ENCODE measurements at places on chromosomes 6 and 20. TPM values are rescaled to one million over a fixed set of nuclear protein-coding genes. Genes with fewer than 3 reads are reported as not detected.

The SLC13A3 gene
- polyA plus RNA-seq: 4.7 TPM

The COL12A1 gene
- 350 TPM for polyA plus RNA-seq

The SNAI1 gene
- polyA plus RNA-seq: 6.0 TPM

The ZSCAN23 gene
- 5.3 TPM for polyA plus RNA-seq

- DNase-seq: no peak
These were observed 3.5 kb downstream of the SCML4 start for GRCh38 chr6:107820338-107821261.

DNA sequence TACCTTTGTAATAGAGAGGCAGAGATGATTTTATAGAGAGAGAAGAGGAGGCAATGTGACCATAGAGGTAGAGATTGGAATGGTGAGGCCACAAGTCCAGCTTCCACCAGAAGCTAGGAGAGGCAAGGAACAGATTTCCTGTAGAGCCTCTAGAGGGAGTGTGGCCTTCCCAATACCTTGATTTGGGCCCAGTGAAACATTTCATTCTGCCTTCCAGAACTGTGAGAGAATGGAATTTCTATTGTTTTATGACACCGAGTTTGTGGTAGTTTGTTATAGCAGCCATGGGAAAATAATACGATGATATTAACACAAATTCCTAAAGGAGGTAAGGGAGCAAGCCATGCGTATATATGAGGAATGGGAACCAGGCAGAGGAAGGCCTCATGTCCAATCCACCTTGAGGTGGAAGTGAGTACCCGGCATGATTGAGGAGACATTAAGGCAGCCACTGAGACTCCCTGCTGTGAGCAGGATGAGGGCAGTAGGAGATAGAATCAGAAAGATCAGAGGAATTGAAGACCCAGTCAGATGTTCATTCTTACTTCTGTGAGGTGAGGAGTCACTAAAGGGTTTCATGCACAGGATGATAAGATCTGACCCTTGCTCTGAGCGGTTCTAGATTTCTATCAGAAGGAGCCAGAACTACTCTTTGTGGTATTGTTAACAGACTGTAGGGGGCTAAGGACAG lies 636.3 kb upstream of the IMPG1 start:
- DNase-seq: no peak

- peak; percentile 78 for DNase-seq
These were observed 12.9 kb downstream of the PARD6B start for GRCh38 chr20:50744143-50744792.

- no peak for DNase-seq
These were observed 215.9 kb upstream of the TCF21 start for GRCh38 chr6:133673056-133673455.

GRCh38 chr6:77456531-77457248 lies 6.6 kb downstream of the HTR1B start:
- DNase-seq: peak; percentile 93

GRCh38 chr20:55880361-55880760 lies 125.0 kb downstream of the CBLN4 start:
- no peak for DNase-seq

GRCh38 chr6:13355043-13355945 lies 27.0 kb upstream of the TBC1D7 start:
- DNase-seq: peak; percentile 40

DNA sequence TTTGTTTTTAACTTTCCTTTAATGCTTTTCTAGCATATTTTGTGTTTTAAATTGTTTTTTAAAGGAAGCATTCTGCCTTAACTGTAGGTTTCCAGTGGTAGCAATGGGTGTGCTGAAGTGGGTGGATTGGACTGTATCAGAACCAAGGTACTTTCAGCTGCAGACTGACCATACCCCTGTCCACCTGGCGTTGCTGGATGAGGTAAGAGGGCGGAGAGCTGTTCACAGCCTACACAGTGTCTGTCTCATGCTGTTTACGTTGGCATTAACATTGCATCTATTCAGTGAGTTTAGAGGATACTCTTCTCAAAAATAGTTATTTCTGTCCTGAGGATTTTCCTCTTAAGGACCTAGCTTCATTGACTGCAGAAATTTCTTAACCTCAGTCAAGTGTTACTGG lies 11.9 kb downstream of the NELFCD start:
- DNase-seq: no peak

GRCh38 chr6:11362564-11362963 lies 130.1 kb upstream of the NEDD9 start:
- DNase-seq: no peak

GRCh38 chr6:25343984-25344383 lies 64.8 kb downstream of the CARMIL1 start:
- DNase-seq: no peak

DNA sequence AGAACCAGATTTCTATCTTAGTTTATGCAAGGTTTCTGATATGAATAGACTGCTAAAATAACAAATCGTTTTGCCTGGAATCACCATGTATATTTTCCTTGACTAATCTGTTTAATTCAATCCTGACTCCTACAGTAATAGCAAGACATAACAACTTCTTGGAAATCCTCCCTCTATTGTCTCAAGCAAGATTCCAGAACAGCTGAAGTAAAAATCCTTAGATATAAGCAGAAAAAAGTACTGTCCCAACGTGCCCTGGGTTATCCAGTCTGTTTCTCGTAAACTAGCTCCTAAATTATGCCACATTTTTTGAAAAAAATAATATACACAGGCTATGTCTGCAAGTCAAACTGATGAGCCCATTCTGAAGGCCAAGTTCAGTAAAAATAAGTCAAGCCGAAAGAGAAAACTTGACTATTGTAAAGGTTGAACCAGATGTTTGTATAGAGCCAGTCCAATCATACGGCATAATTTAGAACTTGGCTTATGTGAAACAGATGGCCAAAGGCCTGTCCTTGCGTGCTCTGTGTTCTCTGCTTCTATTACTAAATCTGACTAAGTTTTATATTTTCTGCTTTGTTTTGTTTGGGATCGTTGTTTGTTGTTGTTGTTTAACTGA lies 341.6 kb upstream of the NRSN1 start:
- DNase-seq: peak; percentile 48

GRCh38 chr6:138493413-138493812 lies 5.9 kb downstream of the NHSL1 start:
- peak; percentile 74 for DNase-seq

- DNase-seq: no peak
These were observed 36.3 kb upstream of the ADGRG6 start for GRCh38 chr6:142265476-142265875.

GRCh38 chr6:4374216-4374615 lies 238.8 kb upstream of the ECI2 start:
- no peak for DNase-seq

GRCh38 chr6:79413562-79414002 lies 123.6 kb downstream of the LCA5 start:
- peak; percentile 46 for DNase-seq

DNA sequence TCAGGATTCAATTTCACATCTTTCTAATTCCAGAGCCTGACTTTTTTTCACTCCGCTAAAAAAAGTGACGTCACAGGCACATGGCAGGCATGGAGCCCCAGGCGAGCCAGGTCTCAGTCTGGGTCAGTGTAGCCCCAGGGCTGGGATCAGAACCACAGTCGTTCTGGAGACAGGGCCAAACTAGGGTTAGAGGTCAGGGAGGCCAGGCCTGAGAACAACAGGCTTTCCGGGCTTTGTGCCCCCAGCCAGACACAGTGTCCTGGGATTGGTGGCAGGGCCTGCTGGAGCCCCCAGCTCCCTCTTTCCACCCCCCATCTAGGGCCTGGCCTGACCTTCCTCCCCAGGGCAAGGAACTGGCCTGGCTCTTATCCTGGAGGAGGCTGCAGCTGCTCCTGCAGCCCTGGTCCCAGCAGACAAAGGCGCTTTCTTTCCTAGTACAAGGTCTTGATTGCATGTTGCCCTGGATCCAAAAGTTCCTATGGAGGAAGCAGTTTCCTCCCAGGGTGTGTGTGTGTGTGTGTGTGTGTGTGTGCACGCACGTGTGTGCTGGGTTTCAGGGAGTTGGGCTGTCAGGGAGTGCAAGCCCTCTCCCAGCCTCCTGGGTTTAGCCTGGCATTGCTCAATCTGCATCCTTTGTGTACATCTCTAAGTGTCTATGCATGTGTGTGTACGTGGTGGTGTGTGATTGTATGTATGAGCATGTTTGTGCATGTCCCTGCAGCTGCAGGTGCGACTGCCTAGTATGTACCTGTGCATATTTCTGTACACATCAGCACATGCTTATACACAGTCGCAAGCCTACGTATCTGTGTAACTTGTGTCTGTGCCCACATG lies 26.5 kb upstream of the EMILIN3 start:
- peak; percentile 93 for DNase-seq

- no peak for DNase-seq
These were observed 4.4 kb downstream of the PARD6B start for GRCh38 chr20:50735813-50736212.

- no peak for DNase-seq
These were observed 129.5 kb downstream of the FOXC1 start for GRCh38 chr6:1739220-1739619.

DNA sequence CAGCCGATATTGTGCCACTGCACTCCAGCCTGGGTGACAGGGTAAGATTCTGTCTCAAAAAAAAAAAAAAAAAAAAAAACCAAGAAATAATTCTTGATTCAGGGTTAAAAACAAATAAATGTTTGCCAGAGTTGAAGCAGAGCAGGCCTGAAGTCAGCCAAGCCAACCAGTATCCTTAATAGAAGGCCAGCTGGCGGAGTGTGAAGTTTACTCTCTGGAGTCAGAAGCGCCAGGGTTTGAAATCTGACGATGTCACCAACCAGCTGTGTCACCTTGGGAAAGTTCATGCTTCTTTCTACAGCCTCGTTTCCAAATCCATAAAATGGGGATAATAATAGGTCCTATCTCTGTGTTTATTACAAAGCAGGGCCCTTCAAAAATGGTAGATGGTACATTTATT lies 73.0 kb upstream of the ENPP5 start:
- DNase-seq: peak; percentile 16

DNA sequence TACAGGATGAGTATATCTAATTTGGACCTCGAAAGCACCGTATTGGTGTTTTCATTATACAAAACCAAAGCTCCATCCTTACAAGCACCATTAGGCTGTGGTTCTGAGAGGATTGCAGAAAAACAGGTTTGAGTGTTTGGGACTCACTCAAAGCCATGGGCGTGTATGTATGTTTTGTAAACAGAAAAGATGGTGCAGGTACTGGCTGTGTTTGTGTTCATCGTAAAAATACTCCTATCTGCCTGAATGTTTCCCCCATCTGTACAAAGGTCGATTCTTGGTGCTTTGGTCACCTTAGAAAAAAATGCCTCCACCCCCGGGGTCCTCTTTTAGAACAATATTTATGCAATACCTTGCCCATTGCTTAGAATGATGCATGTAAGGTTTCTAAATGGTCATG lies 286.6 kb downstream of the TSHZ2 start:
- no peak for DNase-seq

DNA sequence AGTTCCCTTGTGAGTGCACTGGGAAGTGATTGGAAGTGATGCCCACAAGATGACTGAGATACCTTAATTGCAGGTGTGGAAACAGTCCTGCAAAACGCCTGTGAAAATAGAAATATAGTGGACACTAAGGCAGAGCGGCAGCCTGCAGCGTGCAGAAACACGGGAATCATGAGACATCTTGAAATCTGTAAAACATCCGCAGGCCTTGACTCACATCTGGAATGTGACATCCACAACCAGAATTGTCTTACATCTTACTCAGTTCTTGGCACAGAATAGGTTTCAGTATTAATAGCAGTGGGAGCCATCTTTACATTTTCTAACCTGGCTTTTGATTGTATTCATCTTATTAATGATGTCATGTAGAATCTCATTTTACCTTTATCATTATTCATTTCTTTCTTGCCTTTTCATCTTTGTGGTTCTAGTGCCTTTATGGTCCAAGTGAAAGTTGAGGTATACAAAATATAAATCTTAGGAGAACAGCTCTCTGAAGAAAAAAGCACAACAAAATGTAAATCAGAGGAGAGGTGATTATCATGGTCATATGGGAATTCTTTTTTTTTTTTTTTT lies 44.6 kb downstream of the CDYL start:
- DNase-seq: peak; percentile 65

DNA sequence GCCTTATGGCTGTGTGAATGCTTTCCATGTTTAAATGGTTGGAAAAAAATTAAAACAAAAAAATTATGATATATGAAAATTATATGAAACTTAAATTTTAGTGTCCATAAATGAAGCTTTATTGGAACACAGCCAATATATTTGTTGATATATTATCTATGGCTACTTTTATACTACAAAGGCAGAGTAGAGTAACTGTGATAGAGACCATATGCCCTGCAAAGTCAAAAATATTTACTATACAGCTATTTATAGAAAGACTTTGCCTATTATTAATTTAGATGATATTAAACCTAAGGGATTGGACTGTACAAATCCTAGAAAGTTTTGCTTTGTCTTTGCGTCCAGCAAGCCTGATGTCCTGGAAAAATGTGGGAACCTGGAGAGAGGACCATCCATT lies 518.3 kb upstream of the JAG1 start:
- no peak for DNase-seq

DNA sequence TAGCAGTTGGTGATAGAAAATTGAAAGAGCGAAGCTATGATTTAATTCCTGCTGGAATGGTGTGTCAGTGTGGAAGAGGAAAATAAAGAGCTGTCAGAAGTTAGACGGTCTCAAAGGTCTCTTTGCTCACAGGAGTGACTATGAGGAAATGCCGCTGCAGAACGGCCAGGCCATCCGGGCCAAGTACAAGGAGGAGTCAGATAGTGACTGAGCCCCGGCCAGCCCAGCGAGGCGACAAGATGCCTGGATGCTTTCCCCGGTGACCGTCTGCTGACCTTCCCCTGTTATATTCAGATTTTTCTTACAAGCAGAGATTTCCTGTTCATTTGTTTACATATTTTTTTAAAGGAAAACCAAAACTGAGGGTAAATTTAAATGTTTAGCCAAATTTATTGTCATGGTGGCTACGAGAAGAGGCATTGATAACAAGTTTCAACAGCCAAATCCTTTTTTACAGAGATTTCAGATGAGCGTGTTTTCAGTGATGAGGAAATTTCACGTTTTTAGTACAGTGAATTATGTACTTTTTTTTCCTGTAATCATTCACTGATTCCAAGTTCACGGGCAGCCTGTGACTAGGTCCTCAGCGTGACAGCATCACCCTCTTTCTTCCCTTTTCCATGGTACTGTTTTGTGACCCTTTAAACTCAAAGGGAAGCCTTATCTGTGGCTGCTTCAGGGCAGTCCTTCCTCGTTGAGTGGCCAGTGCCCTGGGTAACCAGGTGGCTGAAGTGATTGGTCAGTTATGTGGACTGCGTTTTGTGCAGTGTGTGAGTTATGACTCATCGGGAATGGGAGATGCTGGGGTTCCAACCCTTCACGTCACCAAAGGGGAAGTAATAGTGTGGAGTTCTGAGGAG lies 12.6 kb downstream of the DYNLT1 start:
- peak; percentile 78 for DNase-seq

- DNase-seq: peak; percentile 7
These were observed 263.4 kb downstream of the ARHGAP18 start for GRCh38 chr6:129446272-129447197.

Measured in muscle of back (tissue), 13 donors.